ENCODE measurements at places on chromosomes 4 and X. TPM values are rescaled to one million over a fixed set of nuclear protein-coding genes. Genes with fewer than 3 reads are reported as not detected.

Gene CEP44
- 3.4 TPM for polyA plus RNA-seq

Gene MAGEE2
- not detected for polyA plus RNA-seq

GRCh38 chrX:46704767-46705386, 54.0 kb downstream of the SLC9A7 start:
- DNase-seq: no peak

GRCh38 chr4:42460043-42460442, 62.8 kb downstream of the SHISA3 start:
- no peak for DNase-seq

Data from H1 (cell line).